Type B pancreatic cell (in vitro differentiated cells): ENCODE measurements at places on chromosomes 5 and 9. TPM values are rescaled to one million over a fixed set of nuclear protein-coding genes. Genes with fewer than 3 reads are reported as not detected.

DNA sequence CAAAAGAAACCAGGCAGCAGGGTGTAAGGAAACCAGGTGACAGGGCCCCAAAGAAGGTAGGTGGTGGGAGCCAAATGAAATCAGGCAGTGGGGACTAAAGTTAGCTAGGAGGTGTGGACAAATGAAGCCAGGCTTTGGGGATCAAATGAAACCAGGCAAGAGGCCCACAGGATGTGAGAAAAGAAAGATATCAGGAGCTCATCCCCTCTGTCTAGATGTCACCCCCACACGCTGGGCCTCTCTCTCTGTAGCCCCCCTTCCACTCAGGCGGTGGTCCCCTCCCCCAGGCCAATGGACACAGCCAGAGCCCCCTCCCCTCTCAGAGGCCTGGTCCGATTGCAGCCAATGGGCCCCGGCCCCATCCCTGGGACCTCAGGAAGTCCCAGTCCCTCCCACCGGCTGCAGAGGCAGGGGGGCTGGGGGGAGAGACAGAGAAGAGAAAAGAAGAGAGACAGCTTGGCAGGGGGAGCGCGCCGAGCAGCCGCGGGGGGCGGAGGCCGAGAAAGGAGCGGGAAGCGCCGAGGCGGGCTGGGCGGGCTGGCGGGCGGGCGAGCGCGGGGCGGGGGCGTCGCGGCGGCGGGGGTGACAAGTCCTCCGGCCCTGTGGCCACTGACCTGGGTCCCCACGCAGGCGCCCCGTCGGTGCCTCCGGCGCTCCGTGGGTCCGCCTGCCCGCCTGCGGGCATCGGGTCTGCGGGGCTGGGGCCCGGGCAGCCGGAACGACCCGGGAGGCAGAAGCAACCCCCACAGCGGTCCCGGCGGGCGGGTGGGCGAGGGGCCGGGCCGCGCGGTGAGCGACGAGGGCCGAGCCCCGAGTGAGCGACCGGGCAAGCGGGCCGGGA lies 11.9 kb downstream of the CNTFR start:
- no peak for DNase-seq
- H3K36me3 ChIP-seq, result no peaks in the 10 kb centered on the region
- peak overlapping the region; percentile 79 for H3K4me3 ChIP-seq

GNA14 gene
- 1.4 TPM in 1 of 2 replicates, not detected in the other for total RNA-seq

- H3K4me1 ChIP-seq, result no peaks in the 10 kb centered on the region
- no peak overlapping the region for H3K4me3 ChIP-seq
- H3K27ac ChIP-seq, result no peak overlapping the region
- H3K27me3 ChIP-seq, result no peaks in the 10 kb centered on the region
Measured at GRCh38 chr5:68010740-68011139, 204.8 kb upstream of the PIK3R1 start.

DNA sequence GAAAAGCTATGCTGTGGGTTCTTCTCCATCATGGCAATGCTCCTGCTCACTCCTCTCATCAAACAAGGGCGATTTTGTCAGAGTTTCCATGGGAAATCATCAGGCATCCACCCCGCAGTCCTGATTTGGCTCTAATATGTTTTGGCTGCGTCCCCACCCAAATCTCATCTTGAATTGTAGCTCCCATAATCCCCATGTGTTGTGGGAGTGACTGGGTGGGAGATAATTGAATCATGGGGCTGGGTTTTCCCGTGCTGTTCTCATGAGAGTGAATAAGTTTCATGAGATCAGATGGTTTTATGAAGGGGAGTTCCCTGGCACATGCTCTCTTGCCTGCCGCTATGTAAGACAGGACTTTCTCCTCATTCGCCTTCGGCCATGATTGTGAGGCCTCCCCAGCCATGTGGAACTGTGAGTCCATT lies 163.8 kb downstream of the GADD45G start:
- no peaks in the 10 kb centered on the region for H3K27me3 ChIP-seq
- H3K36me3 ChIP-seq, result no peaks in the 10 kb centered on the region

DNA sequence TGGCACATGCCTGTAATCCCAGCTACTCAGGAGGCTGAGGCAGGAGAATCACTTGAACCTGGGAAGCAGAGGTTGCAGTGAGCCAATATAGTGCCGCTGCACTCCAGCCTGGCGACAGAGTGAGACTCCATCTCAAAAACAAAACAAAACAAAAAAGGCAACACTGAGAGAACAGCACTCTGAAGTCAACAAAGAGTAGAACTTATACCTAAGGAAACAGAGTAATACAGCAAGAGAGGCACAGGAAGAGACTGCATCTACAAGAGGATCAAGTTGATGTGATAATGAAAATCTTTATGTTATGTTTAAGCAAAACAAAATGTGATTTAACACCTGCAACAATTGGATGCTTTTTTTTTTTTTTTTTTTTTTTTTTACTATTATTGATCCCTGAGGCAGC lies 33.1 kb downstream of the FYB1 start:
- no peak overlapping the region for H3K4me3 ChIP-seq
- no peak for DNase-seq
- no peak overlapping the region for H3K27ac ChIP-seq
- peaks cover 6% of the 10 kb centered on the region for H3K4me1 ChIP-seq
- H3K36me3 ChIP-seq, result no peaks in the 10 kb centered on the region
- H3K27me3 ChIP-seq, result peaks cover 23% of the 10 kb centered on the region

TRIP13 gene
- total RNA-seq, result 9.3 and 18.2 TPM in 2 replicates

PSD2 gene
- 0.19 and 0.27 TPM in 2 replicates for total RNA-seq

STING1 gene
- total RNA-seq, result 4.1 and 7.7 TPM in 2 replicates

- no peak for DNase-seq
- H3K27ac ChIP-seq, result no peak overlapping the region
- H3K27me3 ChIP-seq, result no peaks in the 10 kb centered on the region
- H3K4me1 ChIP-seq, result peaks cover 8% of the 10 kb centered on the region
Measured at GRCh38 chr5:112063856-112064255, 306.9 kb upstream of the NREP start.

DNA sequence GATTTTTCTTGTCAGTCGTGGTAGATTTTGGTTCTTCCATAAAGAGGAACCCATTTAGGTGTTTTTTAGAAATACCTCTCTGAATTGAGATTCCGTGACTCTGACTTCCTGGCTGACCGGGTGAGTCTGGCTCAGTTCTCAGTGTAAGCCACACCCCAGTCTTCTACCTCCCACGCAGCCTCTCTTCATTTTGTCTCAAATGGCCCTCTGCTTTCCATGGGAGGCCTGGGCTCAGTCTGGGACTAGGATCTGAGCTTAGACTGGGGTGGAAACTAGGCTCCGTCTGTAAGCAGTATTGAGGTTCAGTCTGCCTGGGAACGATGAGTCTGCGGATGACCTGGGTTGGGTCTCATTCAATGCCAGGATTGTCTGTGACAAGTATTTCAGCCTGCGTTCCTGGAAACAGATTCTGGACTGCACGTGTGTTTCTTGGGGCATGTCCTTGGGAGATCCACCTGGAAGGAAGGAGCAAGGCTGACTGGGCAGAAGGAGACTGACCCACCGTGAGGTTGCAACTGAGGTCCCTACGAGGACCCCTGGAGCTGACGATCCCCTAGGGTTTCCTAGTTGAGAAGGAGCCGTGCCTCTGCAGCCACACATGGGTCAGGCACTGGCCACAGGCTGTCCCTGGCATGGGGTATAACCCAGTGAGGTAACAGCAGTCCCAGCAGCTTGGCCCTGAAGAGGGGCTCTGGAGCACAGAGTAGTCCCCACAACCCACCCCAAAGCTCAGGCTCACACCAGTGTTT lies 12.4 kb upstream of the CRB2 start:
- no peak overlapping the region for H3K4me3 ChIP-seq
- no peaks in the 10 kb centered on the region for H3K36me3 ChIP-seq
- no peaks in the 10 kb centered on the region for H3K27me3 ChIP-seq
- peaks cover 41% of the 10 kb centered on the region for H3K4me1 ChIP-seq
- no peak for DNase-seq

DNA sequence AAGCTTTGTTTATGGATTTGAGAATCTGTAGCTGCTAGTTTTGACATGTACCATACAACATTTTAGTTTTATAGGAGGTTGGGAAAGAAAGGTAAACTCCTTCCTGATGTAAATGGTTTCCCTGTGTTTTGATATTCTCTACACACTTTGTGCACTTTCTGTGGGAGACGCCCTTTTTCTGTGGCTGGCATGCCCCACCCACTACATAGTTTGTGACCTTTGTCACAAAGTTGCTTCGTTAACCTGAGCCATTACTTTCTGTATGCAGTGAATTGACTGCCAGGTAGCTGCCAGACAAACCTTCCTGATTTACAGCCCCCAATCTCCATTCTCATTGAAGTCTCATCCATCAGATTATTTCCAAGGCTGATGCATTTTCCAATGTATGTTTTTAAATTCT lies 90.6 kb downstream of the NLN start:
- peaks cover 49% of the 10 kb centered on the region for H3K36me3 ChIP-seq
- no peaks in the 10 kb centered on the region for H3K27me3 ChIP-seq
- H3K4me1 ChIP-seq, result no peaks in the 10 kb centered on the region
- H3K4me3 ChIP-seq, result no peak overlapping the region

GRCh38 chr5:150113047-150113744 lies 26.8 kb upstream of the CSF1R start:
- peak overlapping the region; percentile 12 for H3K4me3 ChIP-seq
- H3K4me1 ChIP-seq, result peaks cover 36% of the 10 kb centered on the region

RBM22 gene
- 49.2 and 65.8 TPM in 2 replicates for total RNA-seq

ARL15 gene
- 15.8 and 16.9 TPM in 2 replicates for total RNA-seq

GRCh38 chr5:71862507-71863060 lies 143.5 kb downstream of the CARTPT start:
- no peak overlapping the region for H3K4me3 ChIP-seq
- no peak for DNase-seq
- peaks cover 5% of the 10 kb centered on the region for H3K4me1 ChIP-seq
- H3K27ac ChIP-seq, result no peak overlapping the region
- peaks cover 3% of the 10 kb centered on the region for H3K27me3 ChIP-seq
- no peaks in the 10 kb centered on the region for H3K36me3 ChIP-seq

DNA sequence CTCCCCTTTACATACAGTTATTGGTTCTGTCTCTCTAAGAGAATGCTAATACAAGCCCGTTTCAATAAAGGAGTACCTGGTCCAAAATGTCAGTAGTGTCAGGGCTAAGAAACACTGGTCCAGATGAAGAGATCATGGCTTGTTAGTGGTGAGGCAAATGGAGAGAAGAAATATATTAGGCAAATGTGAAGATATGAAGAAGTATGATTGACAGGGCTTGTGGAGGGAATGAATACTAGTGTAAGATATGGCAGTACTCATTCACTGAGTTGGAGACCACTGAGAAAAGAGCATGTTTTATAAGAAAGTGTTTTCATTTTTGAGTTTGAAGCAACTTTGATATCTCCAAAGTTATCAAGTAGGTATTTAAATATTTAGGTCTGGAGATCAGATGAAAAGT lies 290.5 kb upstream of the MEF2C start:
- no peak overlapping the region for H3K27ac ChIP-seq
- no peaks in the 10 kb centered on the region for H3K36me3 ChIP-seq
- H3K4me1 ChIP-seq, result no peaks in the 10 kb centered on the region
- no peaks in the 10 kb centered on the region for H3K27me3 ChIP-seq
- no peak overlapping the region for H3K4me3 ChIP-seq

DNA sequence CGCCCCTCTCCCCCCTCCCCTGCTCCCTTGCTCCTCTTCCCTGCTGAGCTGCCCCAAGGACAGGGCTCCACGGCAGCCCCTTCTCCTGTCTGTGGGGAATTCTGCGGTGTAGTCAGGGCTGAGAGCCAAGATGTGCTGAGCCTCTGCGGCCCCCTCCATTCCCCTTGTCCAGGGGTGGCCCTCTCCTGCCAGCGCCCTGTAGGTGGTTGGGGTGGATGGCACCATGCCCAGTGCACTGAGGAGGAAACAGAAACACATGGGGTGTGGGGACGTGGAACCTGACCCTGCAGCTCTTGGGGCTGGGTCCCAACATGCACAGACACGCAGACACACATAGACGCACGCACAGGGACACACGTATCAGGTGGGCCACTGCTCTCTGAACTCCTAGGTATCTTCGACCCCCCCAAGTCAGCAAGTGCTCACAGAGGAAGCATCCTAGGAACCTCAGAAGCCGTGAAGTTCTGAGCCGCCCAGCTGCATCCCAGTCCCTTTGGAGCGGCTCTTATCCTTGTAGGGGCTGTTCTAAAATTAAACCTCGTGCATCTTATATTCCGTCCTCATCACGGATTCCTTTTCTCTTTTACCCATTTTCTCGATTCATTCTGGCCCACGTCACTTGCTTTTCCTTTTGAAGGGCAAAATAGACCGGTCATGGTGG lies 64.8 kb downstream of the HMCN2 start:
- peaks cover 32% of the 10 kb centered on the region for H3K27me3 ChIP-seq
- DNase-seq, result no peak
- no peak overlapping the region for H3K4me3 ChIP-seq
- H3K4me1 ChIP-seq, result peaks cover 13% of the 10 kb centered on the region

QSOX2 gene
- 15.6 and 23.6 TPM in 2 replicates for total RNA-seq

- DNase-seq, result no peak
- H3K4me3 ChIP-seq, result no peak overlapping the region
- H3K4me1 ChIP-seq, result no peaks in the 10 kb centered on the region
- H3K36me3 ChIP-seq, result peaks cover 40% of the 10 kb centered on the region
- H3K27ac ChIP-seq, result no peak overlapping the region
Measured at GRCh38 chr5:136185974-136186665, 6.8 kb downstream of the SMIM32 start.

DNA sequence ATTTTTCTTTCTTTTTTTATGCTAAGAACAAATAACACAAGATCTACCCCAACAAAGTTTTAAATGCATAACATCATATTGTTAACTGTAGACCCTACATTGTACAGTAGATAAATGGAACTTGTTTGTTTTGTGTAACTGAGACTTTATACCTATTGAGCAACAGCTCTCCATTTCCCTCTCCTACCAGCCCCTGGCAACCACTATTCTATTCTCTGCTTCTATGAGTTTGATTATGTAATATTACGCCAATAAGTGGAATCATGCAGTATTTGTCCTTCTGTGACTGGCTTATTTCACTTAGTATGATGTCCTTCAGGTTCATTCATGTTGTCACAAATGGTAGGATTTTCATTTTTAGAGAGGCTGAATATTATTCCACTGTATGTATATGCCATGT lies 308.2 kb upstream of the PRR16 start:
- peaks cover 16% of the 10 kb centered on the region for H3K4me1 ChIP-seq
- H3K36me3 ChIP-seq, result no peaks in the 10 kb centered on the region
- H3K4me3 ChIP-seq, result no peak overlapping the region
- H3K27me3 ChIP-seq, result no peaks in the 10 kb centered on the region

DNA sequence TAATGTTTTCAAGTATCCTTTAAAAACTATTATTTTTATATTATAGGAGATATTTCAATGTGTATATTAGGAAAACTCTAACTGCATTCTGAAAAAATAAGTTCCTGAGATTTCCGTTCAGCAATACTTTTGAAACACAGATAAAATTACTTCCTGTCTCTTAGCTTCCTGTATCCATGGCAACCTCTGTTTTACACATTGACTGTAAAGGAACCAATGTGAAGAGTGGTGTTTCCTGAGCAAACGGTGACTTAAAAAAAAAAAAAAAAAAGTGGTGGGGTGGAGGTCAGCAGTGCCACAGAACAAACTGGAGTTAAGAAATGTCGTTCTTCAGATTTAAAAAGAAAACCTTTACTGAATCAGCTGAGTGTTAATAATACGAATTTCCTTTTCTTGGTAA lies at the start of gene LRRC70:
TSS of gene LRRC70 (plus strand) at position 280 of the 400 bp plus-strand sequence. CDS start 620 bp downstream, outside the sequence.
- H3K36me3 ChIP-seq, result peaks cover 3% of the 10 kb centered on the region
- H3K27me3 ChIP-seq, result no peaks in the 10 kb centered on the region
- H3K4me3 ChIP-seq, result peak within 1 kb of the TSS; percentile 20
- DNase-seq, result no peak
